ENCODE measurements at places on chromosomes 11 and 22.

GRCh38 chr22:42170946-42171345, 40.3 kb upstream of the CYP2D6 start:
- no peak for DNase-seq

- DNase-seq = peak; percentile 60
Observed at GRCh38 chr11:113192121-113192925, 122.1 kb upstream of the TTC12 start.

DNA sequence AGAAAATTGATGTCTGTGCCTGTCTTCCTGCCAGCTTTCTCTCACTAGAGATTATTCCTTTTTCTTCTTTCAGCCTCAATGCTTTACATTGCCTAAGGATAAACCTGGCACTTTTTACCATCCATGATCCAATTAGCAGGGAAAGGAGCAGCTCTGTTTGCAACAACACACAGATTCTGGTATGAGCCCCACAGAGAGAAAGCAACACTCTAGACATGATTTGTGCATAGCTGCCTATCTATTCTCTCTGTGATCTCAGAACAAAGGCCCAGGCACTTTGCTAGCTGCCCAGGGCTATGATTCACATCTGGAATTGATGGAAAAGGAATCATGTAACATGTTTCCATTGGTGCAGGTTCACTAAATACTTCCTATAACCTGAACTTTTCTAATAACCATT, 685.0 kb downstream of the ETS1 start:
- DNase-seq = no peak

DNA sequence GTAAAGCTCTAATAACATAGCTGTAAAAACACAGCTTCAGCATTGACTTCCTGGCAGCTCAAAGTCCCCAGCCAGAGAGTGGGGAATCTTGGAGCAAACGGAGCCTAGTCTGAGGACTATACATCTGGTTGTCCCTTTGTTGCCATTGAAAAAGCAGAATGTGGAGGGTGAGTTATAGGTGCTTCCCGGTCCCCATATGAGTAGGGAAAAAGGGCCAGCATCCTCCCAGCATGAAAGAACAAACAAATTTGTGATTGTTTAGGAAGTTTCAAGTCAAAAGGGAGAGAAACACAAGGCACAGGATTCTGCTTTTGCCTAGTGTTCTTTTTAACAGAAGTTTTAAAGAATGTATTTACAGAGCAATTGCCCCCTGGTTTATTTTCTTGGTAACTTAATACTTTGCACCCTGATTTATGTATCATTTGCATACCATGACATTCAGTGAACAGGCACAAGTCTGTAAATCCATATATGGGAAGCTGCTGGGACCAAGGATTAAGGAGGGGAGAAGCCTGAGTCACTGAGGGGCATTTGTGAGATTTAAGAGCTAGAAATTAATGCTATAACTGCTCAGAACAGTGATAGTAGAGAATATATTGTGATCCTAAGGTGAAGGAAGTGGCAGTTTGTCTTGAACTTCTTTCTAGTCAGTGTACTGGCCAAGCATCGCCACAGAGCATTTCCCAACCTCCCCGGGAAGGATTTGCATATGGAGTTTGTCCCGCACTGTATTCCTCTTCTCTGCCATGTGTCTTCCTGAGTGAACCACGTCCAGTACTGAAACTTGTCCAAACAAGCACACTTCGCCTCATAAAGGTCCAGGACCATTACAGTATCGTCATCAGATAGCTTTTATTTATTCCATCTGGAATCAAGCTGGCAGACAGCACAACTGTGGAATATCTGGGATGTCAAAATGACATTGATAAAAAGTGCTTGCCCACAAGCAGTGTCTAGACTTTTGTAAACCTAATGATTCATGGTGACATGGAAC, 103.0 kb downstream of the DBX1 start:
- DNase-seq = no peak

GRCh38 chr22:24153959-24154358, 27.3 kb upstream of the SUSD2 start:
- DNase-seq = no peak

DNA sequence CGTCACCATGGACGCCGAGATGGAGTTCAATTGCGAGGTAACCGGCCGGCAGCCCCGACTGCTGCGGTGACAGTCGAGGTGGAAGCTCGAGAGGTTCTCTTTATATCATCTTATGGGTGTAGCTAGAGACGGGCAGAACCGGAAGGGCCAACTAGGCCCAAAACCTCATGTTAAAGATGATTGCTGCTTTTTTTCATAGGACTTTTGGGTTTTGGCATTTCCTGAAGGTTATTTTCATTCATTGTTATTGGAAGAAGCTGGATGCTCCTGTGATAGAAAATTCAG, 585 bp downstream of the NF2 start:
- no peak for DNase-seq

- no peak for DNase-seq
Observed at GRCh38 chr11:78790784-78791183, 216.1 kb upstream of the NARS2 start.

GRCh38 chr11:116162886-116163230, 609.9 kb downstream of the BUD13 start:
- peak; percentile 73 for DNase-seq

DNA sequence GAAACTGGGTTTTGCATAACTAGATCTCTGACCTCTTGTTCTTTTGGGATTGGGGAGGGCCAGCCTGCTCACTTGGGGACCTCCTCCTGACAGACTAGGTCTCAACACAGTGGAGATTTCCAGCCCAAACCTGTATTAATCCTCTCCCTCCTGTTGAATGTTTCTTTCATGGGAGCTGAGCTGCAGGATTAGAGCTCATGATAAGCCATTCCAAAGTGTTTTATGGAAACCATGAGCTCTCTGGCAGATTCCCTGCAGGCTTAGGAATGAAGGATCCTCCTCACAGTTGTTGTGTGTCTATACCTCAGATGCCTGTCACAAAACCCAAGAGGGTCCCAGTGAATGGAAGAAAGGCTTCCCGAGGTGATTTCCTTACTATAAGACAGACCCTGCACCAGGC, 248.4 kb upstream of the B3GAT1 start:
- no peak for DNase-seq

DNA sequence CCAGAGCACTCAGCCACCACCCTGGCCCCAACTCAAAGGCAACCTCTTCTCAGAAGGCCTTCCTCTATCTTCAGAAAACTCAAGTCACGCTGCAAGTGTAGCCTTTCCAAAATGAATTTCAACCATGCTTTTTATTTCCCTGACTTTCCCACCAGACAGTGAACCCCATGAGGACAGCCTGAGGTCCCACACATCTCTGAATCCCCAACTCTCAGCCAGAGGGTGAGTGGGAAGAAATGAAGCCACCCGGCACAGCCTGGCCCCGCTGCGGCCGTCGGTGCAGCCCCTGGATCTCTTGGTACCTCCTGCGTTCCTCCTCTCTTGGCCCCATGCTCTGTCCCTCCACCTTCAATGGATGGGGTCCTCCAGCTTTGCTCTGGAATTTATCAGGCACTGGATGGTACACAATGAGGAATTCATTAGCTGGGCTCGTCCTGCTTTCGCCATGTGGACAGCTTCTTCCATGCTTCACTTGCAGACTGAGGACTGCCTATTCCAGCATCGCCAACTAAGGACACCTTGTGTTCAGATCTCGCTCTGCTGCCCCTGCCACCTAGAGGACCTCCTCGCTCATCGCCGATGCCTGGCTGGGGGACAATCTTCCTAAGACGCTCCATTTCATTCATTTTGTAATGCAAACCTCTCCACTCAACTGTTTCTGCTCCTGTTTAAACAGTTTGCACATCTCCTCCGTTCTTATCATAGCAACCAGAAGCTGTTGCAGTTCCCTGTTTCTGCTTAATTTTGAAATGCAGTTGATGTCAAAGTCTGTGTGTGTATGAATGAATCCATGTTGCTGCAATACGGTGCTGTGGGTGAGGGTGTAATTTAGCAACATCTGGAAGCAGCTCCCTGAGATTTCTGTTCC, 672.1 kb downstream of the TBC1D22A start:
- DNase-seq = no peak

- DNase-seq = no peak
Observed at GRCh38 chr11:14614091-14614622, 29.4 kb upstream of the PDE3B start.

GRCh38 chr11:102220728-102221467, 96.4 kb upstream of the BIRC3 start:
- DNase-seq = no peak

DNA sequence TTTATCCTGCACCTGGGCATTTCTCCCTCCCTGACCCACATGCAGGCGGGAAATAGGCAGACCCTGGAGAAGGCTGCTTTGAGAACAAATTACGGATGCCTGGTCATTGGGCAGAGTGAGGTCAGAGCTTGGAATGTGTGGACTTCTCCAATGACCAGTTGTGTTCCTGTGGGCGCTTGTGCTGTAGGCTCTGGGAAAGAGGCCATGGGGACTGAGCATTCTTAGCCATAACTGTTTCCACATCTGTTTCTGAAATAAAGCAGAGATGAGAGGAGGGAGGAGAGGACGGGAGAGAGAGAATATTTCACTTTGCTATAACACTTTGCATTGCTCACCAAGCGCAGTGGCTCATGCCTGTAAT, 11.2 kb upstream of the TMEM184B start:
- no peak for DNase-seq

GRCh38 chr22:46753360-46753759, 9.1 kb upstream of the TBC1D22A start:
- DNase-seq = no peak

DNA sequence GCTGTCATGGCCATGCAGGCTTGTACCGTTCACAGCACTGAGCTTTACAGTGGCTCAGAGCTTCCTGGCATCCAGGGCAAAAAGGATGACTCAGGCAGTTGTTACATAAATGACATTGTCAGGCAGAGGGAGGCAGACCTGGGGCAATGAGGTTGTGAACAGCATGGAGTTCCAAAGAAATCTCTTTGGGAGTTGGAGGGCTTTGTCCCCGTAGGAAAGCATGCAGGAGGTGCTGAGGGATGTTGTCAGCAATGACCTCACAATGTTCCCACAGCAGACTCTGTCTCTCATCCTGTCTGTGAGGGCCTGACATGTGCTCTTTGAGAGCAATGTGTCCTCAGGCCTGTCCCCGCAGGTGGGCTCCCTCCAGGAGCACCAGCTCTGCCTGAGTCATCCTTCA, 25.9 kb upstream of the PDE2A start:
- no peak for DNase-seq

DNA sequence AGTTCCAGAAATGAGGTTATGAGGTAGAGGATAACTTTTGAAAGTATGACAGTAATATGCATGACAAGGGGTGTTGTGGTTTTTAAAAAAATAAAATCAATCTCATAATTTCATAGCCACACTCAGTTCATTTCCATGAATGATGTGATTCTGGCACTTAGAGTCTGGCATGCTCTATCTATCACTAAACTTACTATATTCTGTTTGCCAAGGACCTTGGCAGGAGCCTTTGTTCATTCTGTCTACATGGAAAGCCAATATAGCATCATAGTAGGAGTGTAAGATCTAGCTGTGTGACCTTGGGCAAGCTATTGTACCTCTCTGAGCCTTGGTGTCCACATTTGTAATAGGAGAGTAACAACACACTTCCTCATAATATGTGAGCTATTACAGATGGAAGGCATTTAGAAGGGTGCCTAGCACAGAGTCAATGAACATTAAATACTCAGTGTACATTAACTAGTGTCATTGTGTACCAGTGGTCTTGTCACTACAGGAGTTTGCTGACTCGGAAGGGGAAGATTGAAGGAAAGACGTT, 507.6 kb downstream of the SOX6 start:
- no peak for DNase-seq

- no peak for DNase-seq
Observed at GRCh38 chr11:61378713-61379313, 13.6 kb upstream of the TMEM216 start.

DNA sequence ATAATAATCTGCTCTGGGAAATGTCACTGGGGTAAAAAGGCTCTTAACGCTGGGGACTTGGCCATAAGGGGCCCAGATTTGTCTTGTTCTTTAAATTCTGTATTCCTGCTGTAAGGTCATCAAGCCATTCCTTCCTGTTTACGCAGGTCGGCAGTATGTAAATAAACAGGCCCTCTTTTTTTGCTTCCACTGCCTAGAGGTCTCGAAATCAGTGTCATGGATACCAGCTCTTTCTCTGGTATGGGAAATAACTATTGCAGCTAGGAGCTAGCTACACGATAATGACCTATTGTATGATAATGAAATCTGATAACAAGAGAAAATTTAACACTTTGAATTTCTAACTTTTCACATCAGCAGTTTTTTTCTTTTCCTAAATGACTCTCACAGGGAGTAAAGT, 209.2 kb upstream of the NARS2 start:
- no peak for DNase-seq

DNA sequence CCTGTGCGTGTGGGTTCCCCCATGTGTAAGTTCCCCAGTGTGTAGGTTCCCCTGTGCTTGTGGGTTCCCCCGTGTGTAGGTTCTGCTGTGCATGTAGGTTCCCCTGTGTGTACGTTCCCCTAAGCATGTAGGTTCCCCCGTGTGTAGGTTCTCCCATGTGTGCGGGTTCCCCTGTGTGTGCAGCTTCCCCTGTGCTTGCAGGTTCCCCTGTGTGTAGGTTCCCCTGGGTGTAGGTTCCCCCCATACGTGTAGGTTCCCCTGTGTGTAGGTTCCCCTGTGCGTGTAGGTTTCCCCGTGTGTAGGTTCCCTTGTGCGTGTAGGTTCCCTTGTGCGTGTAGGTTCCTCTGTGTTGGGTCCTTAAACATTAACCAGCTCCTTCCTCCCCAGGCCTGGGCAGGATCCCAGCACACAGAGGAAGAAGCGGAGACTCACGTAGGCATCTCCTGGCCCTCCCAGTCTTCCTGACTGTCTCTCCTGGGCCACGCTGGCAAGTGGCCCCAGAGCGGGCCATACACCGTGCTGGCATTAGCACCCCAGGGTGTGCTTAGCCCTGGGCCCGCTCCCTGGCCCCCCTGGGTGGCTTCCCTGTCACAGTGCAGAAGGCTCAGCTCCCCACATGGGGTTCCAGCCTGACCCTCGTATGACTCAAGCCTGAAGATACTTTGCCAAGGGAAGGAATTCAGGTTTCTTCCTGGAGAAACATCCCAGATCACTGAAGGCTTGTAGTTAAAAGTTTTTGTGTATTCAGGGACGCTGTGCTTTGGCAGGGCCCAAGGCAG, 2.8 kb upstream of the GRAMD4 start:
- DNase-seq = no peak

GRCh38 chr11:2521081-2521732, 76.4 kb downstream of the KCNQ1 start:
- DNase-seq = no peak

GRCh38 chr11:2177076-2177475, 5.5 kb upstream of the TH start:
- DNase-seq = no peak

All from neuronal stem cell (in vitro differentiated cells).